HCT116 (cell line): ENCODE measurements at places on chromosomes 12 and 14.
A peak's percentile ranks its signal among the peaks of the same experiment; 100 is the strongest.

DNA sequence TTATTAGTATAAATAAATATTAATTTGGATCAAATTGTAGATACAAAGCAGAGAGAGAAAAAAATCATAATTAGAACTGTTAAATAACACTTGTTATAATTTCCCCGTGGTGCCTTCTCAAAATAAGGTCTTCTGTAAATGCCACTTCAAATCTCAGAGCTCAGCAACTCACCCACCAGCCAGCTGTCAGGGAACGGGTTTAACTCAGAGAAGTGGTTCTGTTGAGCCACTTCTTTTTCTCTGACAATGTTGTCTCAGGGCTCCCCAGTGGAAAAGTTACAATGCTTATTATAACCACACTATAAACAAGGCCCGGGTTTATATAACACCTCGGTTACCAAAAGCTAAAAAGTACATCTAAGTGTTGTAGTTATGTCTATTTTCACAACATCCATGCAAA, 452.6 kb downstream of the GLT1D1 start:
- DNase-seq: no peak

DNA sequence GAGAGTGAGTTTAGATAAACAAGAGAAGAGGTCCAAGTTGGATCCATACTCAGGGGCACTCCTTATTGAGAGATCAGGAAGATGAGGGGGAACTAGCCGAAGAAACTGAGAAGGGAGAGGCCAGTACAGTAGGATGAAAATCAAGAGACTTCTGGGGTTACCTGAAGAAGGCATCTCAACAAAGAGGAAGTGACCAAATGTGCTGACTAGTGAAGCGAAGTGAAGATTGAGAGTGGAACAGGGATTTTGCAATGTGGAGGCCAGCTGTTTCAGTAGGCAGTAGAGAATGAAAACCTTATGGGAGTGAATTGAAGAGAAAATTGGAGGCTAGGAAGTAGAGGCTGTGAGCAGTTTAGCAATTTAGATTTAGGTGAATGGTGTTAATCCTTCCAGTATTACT, 153.0 kb downstream of the SYNE2 start:
- no peak for DNase-seq

DNA sequence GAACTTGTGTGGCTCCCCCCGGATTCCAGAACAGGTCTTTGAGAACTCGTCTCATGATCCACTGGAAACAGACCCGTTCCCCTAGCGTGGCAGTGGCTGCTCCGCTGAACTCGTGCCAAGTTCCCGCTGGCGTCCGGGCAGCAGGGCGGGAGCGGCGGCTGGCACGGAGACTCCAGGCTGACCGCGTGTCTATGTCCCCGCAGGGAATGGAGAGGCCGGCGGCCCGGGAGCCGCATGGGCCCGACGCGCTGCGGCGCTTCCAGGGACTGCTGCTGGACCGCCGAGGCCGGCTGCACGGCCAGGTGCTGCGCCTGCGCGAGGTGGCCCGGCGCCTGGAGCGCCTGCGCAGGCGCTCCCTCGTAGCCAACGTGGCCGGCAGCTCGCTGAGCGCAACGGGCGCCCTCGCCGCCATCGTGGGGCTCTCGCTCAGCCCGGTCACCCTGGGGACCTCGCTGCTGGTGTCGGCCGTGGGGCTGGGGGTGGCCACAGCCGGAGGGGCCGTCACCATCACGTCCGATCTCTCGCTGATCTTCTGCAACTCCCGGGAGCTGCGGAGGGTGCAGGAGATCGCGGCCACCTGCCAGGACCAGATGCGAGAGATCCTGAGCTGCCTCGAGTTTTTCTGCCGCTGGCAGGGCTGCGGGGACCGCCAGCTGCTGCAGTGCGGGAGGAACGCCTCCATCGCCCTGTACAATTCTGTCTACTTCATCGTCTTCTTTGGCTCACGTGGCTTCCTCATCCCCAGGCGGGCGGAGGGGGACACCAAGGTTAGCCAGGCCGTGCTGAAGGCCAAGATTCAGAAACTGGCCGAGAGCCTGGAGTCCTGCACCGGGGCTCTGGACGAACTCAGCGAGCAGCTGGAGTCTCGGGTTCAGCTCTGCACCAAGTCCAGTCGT, 1.5 kb downstream of the APOLD1 start:
- DNase-seq: no peak

- peak; percentile 96 for DNase-seq
Measured at GRCh38 chr14:57833323-57833722, 32.6 kb downstream of the SLC35F4 start.

DNA sequence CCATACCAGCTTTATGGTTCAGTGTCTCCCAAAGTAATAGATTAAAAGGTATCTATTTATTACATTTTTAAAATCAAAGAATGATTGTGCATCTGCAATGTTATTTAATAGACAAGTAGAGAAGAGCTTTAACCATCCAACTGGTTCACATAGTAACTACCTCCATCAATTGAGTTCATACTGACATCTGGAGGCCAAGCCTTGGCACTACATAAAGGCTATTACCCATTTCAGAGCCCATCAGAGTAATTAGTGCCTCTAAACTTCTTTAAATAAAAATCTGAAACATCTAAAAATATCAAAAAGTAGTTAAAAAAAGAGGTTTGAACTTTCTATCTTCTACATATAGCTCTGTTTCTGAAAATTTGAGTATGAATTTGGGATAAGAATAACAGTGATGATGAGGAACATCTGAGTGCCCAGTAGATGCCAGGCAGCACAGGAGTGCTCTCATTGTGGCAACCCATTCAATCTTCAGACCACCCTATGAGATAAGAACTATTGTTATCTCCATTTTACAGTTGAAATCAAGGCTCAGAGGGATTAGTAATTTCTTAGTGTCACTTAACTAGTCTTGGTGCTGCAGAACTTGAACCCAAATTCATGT, 132.9 kb upstream of the DAAM1 start:
- peak; percentile 13 for DNase-seq

DNA sequence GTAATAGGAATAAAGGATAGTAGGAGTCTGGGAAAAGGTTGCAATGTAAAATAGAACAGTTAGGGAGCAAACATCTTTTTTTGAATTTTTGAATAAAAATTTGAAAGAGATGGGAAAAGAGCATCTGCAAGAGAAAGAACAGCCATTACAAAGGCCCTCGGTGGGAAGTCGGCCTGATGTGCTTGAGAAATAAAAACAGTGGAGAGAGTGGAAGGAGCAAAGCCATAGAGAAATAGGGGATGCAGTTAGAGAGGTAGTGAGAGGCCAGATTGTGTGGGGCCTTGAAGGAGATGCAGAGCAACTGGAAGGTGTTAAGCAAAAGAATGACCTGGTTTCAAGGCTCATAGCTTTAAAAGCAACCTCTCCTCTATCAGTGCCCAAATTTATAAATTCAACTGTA, 409.8 kb downstream of the RERGL start:
- DNase-seq: no peak

- DNase-seq: peak; percentile 49
Measured at GRCh38 chr14:35331605-35332516, 39.7 kb downstream of the PSMA6 start.

DNA sequence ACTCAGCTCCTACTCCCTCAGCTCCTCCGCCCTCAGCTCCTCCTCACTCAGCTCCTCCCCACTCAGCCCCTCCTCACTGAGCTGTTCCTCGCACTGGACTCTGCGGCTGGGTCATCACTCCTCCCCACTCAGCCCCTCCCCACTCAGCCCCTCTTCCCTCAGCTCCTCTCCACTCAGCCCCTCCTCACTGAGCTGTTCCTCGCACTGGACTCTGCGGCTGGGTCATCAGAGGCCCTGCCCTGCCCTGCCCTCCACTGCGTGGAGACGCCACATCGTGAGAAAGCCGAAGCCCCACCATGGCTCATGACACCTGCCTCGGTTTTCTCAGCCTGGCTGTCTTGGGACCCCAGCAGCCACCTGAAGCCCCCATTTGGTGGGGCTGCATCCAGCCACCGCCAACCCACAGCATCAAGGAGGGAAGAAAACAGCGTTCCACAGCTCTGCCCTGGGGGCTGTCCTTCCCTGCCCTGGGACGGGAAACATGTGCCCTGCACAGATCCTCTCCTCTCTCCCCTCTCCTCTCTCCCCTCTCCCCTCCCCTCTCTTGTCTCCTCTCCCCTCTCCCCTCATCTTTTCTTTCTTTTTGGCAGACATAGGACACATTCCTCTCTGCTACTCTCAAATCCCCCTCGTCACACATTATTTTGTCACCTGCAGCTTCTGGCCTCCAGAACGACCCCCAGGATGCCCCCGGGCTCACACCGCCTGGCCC, 17.7 kb downstream of the NOC4L start:
- DNase-seq: no peak

DNA sequence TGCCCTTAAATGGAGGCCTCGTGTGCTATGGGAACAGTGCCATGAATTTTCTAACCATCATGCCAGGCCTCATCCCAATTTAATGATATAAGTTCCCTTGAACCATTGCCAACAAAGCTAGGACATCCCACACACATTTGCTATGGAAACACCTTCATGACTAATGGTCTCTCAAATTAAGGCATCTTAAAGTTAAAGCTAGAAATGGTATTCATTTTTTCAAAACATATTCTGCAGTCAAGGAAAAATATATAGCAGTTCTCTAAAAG, 117.3 kb downstream of the BTG1 start:
- DNase-seq: no peak

- no peak for DNase-seq
Measured at GRCh38 chr14:95815226-95815690, 61.4 kb upstream of the TUNAR start.

- no peak for DNase-seq
Measured at GRCh38 chr12:28180786-28181185, 9.5 kb upstream of the CCDC91 start.

DNA sequence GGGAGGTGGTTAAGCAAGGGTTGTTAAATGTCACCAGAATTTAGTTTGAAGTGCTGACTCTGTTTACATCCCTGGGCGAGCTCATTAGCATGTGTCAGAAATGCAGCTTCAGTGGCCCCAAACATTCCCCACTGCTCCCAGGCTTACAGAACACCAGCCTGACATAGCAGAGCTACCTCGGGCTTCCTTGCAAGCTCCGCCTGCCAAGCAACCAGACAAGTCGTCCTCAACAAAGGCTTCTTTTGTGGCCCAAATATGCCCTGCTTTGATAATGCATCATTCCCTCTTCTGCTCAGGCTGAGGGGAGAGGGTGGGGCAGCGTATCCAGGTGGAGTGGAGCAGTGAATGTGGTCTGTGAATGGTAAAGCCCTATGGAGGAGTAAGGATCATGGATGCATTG, 28.0 kb downstream of the ERH start:
- no peak for DNase-seq

- no peak for DNase-seq
Measured at GRCh38 chr14:75333606-75334548, 55.2 kb downstream of the FOS start.

DNA sequence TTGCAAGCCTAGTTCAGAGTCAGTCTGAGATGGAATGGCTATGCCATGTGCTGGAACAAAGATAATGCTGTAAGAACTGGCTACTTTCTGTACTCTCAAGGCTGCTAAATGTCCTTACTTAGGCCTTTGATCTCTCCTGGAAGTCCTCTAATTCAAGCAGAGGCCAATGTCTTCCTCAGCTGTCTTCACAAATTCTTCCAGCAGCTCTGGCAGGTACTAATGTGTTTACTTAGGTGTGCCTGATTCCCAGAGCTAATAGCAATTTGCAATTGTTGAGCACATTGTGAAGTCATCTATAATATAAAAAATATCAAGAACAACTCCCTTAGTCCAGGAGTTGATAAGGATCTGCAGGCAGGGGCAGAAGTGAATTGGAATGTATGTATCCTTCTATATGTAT, 3.8 kb upstream of the MYF5 start:
- DNase-seq: no peak

- no peak for DNase-seq
Measured at GRCh38 chr14:46034305-46034704, 617.3 kb downstream of the RPL10L start.

GRCh38 chr14:78018283-78018682, 151.9 kb upstream of the NRXN3 start:
- no peak for DNase-seq

- no peak for DNase-seq
Measured at GRCh38 chr12:70451528-70451927, 85.4 kb downstream of the KCNMB4 start.

DNA sequence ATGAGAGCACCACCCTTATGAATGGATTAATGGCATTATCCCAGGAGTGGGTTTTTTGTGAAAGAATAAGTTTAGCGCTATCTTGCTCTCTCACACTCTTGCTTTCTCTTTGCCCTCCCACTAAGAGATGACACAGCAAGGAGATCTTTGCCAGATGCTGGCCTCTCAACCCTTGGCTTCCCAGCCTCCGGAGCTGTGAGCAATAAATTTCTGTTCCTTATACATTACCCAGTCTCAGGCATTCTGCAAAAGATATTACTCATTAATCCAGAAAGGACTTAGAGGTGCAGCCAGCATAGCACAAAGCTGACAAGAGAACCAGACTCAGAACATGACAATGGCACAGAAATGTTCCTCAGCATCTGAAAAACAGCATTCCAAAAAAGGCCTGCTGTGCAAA, 190.6 kb downstream of the ITPR2 start:
- no peak for DNase-seq

DNA sequence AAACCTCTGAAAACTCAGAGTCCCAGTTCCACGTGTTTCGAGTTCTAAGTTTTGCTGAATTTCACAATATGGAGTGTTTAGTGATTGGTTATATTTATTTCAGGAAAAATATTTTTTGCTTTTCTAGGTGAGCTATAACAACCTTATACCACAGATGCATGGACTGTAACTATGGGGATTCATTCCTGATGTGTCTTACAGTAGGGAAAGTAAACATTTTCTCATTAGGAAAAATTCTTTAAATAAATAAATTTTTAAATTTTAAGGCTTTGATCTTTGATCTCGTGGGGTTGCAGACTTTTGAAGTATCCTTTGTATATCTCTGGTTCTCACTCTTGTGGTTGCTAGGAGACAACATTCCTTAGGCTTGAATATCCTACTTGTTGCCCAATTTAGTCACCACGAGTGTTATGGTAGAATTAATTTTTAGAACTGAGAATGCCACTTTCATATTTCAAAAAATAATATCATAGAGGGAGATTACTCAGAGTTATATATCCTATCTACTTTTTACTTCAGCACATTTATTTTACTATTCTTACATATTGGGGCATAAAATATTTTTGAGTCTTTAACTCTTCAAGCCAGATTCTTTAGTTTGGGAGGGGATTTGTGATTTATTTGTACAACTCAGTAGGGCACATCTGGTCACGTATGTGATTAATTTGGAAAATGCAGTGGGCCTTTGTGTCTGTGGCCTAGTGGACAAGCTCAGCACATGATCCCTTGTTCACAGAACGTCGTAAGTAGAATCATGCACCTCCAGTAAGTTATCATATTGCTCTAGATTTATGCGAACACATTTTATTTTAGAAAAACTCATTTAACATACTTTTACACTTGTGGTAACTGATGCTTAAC, 224.0 kb downstream of the TTC6 start:
- no peak for DNase-seq

DNA sequence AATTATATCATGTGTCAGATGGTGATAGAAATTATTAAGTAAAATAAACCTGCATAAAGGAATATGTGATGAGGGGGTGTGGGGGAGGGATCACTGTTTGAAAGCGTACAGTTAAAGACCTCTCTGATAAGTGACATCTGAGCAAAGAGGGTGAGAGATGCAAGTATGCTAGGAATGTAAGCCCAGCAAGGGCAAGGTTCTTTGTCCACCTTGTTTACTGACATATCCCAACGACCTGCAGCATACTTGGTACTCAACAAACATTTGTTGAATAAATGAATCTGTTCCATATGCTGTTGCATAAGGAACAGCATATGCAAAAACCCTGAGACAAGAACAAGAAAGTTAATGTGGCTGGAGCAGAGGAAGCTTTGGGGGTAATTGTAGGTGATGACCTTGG, 12.0 kb upstream of the MDM1 start:
- DNase-seq: no peak
